Fibroblast of skin of right quadriceps (primary cell): ENCODE measurements at places on chromosomes 3 and 15.

DNA sequence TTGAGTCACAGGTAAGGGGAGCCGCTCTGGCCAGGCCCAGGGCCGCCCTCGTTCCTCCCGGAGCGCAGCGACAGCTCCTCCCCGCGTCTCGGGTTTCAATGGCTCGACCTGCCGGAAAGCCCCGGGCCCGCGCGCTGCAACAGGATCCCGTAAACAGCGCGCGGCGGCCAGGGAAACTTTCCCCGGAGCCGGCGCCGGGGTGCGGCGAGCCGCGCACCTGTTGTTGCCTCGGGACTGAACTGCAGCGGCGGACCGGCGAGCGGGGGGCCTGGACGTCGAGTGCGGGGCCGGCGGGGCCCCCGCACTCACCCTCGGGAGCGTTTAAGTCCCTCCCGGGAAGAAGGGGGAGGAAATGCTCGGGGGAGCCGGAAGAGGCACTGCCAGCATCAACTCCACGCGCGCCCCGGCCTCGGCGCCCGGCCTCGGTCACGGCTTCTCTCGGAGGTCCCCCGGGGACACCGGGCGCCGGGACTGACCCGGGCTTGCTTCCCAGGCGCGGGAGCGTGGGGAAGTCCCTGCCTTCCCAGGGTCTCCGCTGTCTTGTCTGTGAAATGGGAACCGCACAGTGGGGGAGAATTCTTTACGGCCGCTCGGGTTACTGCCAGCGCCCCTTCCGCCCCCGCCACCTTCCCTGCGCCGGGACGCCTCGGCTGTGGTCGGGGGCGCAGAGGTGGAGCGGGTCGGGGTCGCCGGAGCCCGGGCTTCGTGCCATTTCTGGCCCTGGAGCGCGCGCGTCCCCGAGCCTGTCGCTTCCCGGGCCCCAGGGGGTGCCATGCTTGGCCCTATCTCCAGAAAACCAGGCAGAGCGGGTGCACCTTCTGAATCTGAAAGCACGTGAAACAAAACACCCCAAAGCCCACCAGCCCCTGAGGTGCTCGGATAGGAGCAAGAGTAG, 7.5 kb upstream of the PGPEP1L start:
- DNase-seq, result peak; percentile 61

DNA sequence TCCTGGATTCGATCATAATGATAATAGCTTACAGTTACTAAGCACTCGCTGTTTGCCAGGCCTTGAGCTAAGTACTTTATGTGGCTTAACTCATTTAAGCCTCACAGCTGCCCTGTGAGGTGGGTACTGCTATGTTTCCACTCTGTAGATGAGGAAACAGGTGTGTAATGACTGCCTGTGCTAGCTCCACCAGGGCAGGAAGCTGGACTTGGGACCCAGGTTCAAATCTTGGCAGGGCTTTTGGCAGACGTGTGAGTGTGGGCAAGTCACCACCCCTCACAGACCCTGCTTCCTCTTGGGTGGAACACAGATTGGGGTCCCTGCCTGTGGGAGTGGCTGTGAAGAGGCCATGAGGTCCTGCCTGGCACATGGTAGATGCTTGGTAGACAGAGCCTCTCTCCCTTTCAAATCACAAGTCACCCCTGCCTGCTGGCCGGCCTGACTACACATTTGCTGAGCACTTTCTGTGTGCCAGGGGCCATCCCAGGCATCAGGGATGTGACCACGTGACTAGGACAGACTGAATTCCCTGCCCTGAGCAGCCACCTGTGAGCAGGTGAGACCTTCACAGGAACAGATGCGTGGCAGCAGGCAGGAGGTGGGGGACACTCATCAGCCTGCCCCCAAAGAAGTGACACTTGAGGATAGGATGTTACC, 3.7 kb downstream of the EFCC1 start:
- DNase-seq, result no peak

GRCh38 chr3:78822726-78823125, 945.1 kb downstream of the ROBO1 start:
- DNase-seq, result no peak

DNA sequence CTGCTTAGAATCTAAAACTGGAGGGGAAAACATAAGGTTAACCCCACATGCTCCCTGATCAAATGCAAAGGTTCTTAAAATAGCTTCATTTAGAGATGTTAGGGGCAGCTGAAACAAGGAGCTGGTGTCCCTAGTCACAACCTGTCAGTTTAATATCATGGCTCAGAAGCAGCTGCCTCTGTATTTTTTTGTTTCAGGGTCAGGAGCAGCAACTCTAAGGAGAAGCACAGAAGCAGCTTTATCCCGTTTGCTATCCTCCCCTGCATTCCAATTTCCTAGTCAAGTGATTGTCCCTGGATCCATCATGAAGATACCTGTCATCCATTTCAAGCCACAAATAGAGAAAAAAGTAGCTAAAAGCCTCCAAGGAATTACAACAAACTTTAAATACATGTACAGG, 4.1 kb downstream of the FILIP1L start:
- DNase-seq, result peak; percentile 31

DNA sequence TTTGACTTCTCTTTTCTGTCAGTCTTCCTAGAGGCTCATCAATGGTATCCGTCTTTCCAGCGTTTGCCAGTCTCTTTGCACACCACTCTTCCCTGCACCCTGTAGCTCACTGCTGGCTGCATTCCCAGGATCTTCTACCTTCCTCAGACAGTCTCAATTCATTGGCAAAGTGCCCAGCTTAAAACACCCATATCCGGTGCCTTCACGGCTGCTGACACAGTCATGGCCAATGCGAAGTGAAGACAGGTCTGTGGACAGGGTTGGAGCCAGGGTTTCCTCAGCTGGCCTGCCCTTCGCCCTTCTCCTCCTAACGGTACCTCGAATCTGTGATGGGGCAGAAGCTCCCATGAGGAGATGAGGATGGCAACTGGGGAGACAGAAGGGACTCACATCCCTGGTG, 36.1 kb downstream of the PTH1R start:
- peak; percentile 76 for DNase-seq

DNA sequence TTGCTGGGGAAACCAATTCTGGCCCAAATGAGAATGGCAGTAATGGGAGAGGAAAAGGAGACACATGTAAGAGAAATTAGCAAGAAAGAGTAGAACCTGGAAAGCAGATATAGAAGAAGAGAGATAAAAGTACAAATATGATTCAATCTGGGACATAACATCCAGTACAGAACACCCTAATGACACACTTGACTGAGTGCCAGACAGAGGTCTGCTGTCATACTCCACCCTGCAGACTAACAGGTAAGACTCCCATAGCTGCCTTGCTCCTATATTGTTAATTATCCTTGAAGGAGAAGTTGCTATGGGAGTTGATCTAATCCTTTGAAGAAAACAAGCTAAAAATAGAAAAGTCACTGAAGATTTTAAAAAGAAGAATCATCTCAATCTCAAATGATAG, 21.1 kb downstream of the CCPG1 start:
- DNase-seq, result no peak

DNA sequence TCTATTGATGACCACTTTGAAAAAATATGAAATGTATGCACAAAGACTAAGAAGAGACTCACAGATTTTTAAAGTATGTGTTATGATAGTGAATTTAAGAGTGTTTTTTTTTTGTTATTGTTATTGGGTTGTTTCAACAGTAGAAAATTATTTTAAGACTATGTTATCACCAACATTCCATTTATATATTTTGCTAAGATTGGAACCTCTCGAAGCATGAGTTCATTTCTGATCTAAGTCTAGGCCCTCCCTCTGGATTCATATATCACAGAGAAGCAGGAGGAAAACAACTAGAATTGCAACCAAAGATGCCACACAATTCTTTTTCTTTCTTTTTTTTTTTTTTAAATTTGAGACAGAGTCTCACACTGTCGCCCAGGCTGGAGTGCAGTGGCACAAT, 46.8 kb downstream of the ITGB5 start:
- DNase-seq, result no peak

DNA sequence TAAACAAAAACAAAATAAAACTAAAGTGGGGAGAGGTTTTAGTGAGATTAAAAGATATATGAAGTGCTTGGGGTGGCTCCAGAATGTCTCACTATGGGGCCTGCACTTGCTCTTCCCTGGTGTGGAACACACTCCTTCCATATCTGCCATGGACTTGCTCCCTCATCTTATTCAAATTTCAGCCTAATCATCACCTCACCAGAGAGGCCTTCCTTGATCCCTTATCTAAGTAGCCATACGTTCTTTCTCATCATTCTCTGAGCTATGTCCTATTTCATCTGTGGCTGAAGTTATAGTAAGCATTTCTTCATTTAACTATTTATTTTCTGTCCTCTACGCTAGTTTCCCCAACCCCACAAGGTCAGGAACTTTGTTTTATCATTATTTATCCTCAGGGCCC, 511.7 kb downstream of the NTRK3 start:
- no peak for DNase-seq

GRCh38 chr15:73081321-73081958, 29.2 kb downstream of the NEO1 start:
- peak; percentile 63 for DNase-seq

GRCh38 chr15:61764981-61765380, 295.3 kb downstream of the VPS13C start:
- DNase-seq, result no peak

GRCh38 chr15:40594429-40594836, 384 bp downstream of the KNL1 start:
- DNase-seq, result peak; percentile 45

GRCh38 chr15:90106522-90107117, 4.4 kb upstream of the IDH2 start:
- peak; percentile 61 for DNase-seq

DNA sequence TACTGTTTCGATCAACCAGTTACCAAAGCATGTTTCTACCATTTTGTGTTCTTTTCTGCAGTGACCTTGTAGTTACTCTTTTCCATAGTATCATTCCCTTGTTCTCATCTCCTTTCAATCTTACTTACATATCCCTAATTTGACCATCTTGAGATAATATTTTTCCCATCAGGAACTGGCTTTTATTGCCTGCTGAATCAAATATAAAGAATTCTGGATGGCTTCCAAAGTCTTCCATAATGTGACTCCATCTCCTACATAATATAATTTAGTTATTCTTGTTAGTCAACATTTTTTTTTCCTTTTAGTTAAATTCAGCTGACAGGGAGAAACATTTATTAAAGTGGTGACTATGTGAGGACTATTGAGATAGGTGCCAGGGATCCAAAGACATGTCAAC, 7.0 kb downstream of the USP8 start:
- peak; percentile 60 for DNase-seq

DNA sequence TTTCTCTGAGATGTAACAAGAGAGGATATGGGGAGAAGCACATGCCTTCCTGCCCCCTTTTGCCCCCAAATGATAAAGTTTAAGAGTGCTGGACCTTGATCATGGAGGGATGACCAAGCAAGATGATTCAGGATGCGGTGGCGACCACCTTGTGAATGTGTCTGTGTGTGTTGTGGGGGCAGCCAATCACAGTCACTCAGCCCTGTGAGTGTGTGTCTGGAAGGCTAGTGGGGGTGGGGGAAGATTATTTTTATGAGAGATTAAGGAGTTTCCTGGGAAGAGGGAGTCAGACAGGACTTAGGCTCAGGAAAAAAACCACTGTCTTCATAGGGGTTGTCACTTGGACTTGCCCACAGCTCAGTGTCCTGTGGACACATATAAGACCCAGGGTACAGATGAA, 57.8 kb upstream of the KY start:
- peak; percentile 68 for DNase-seq

DNA sequence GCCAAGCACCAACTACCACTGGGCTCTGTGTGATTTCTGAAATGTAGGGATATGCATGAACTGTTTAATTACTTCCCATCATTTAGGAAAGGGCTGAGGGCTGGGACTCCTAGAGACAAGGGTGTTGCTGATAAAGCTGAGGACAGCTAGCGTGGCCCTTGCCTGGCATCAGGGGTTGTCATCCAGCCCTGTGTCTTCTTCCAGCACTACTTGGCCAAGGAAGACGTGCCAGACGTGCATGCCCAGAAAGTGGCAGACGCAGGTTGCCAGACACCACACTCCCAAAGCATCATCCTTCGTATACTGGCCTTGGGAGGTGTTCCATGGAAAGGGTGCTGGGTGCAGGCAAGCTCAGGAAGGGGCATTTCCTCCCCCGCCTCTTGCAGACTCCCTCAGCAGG, 64.8 kb downstream of the LRIG1 start:
- no peak for DNase-seq

GRCh38 chr15:68354268-68354667, 76.7 kb downstream of the FEM1B start:
- DNase-seq, result no peak

DNA sequence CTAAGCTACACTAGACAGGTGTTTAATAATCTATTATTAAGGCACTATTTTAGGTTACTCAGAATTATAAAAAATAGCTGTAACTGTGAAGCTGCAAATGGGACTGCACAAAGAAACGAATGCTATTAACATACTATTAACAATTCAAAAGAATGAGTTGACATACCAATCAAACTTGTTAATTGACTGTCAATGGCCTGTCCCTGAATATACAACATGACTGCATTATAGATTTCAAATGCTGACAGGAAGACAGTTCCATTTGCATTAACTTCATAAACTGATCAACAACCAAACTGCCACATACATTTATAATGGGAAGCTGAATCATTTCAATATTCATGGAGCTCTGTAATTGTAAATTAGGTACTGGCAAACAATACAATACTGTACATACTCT, 169.0 kb upstream of the NANOGP8 start:
- DNase-seq, result no peak

DNA sequence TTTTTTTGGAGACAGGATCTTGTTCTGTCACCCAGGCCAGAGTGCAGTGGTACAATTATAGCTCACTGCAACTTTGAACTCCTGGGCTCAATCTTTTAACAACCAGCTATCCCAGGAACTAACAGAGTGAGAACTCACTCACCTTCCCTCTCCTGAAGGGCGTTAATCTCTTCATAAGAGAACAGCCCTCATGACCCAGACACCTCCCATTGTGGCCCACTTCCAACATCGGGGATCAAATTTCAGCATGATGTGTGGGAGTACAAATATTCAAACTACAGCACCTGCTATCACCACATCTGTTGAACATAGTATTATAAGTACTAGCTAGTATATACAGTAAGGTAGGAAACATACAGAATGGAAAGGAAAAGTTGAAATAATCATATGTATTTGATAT, 132.5 kb downstream of the DOCK3 start:
- no peak for DNase-seq

- DNase-seq, result no peak
Observed at GRCh38 chr15:73333001-73333400, 35.8 kb downstream of the HCN4 start.
